A549 treated with CORT108297 at 1 μM for 4 hours (cell line): ENCODE measurements at places on chromosomes 3 and 15. TPM values are rescaled to one million over a fixed set of nuclear protein-coding genes. Genes with fewer than 3 reads are reported as not detected.

Gene IDH2
- total RNA-seq, result 38.9 to 50.3 TPM (median 43.4 TPM) in 5 replicates

Gene SLC12A1
- not detected in 5 replicates for total RNA-seq

Gene FBXO40
- not detected in 5 replicates for total RNA-seq

Gene IL17RB
- total RNA-seq, result 0.77 to 1.1 TPM (median 0.85 TPM) in 5 replicates

Gene AGBL1
- total RNA-seq, result not detected in 5 replicates

Gene GOLGA8J
- total RNA-seq, result 0.06 to 0.07 TPM (median 0.06 TPM) in 3 of 5 replicates, not detected in the others

Gene RPSA
- 2,621 to 2,951 TPM (median 2,688 TPM) in 5 replicates for total RNA-seq

Gene RARB
- total RNA-seq, result 5.5 to 10.8 TPM (median 10.4 TPM) in 5 replicates

Gene DAPK2
- 3.8 to 5.4 TPM (median 3.9 TPM) in 5 replicates for total RNA-seq

Gene ITIH3
- 0.05 TPM in 1 of 5 replicates, not detected in the others for total RNA-seq

Gene PROK2
- total RNA-seq, result 0.08 TPM in 1 of 5 replicates, not detected in the others
